LoVo (cell line): ENCODE measurements at places on chromosomes 1 and 21.

DNA sequence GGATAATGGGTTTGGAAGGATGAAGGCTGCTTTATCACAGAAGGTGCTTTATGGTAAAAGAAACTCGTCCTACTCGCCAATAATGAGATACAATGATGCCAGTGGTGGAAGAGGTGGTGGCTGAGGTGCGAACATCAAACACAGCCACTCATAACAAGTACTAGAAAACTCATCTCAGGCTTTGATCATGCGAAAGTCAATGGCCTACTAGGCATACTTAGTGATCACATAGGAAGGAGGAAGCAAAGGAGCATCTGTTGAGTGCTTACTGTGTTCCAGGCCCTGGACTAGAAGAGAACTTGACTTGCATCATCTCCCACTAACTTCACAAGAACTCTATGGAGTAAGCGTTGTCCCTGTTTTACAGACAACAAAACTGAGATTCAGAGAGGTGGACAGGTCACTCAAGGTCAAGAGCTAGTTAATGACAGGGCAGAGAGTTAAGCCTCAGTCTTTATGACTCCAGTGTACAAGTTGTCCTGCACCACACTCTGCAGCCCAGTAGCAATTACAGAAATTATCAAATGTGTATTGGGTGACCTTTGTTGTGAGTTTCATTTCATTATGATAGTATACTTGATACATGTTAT is 33.6 kb downstream of the RUNX1 start:
- DNase-seq, result no peak

GRCh38 chr1:230281556-230281955 is 144.6 kb downstream of the PGBD5 start:
- no peak for DNase-seq

DNA sequence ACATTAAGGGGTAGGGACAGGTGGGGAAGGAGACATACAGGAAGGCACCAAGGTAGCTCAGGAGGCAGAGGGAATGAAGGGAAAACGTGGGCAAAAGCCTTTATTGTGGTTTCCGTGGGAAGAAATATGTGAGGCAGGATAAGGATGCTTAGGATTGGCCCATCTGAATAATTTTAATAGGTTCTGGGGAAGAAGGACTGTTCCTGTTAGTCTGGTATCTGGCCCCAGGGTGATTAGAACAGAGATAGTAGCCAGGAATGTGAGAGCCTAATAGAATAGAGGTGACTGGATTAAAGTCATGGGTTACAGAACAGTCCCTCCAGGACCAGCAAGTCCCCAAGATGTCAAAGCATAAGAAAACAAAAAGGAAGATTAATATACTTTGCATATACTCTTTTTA is 545.2 kb upstream of the CAMK1G start:
- DNase-seq, result no peak

- no peak for DNase-seq
Measured at GRCh38 chr1:232551386-232551785, 78.5 kb downstream of the SIPA1L2 start.

GRCh38 chr1:48602349-48602748 is 130.3 kb upstream of the SPATA6 start:
- no peak for DNase-seq

- peak; percentile 63 for DNase-seq
Measured at GRCh38 chr1:224211206-224211962, 28.3 kb downstream of the DEGS1 start.

DNA sequence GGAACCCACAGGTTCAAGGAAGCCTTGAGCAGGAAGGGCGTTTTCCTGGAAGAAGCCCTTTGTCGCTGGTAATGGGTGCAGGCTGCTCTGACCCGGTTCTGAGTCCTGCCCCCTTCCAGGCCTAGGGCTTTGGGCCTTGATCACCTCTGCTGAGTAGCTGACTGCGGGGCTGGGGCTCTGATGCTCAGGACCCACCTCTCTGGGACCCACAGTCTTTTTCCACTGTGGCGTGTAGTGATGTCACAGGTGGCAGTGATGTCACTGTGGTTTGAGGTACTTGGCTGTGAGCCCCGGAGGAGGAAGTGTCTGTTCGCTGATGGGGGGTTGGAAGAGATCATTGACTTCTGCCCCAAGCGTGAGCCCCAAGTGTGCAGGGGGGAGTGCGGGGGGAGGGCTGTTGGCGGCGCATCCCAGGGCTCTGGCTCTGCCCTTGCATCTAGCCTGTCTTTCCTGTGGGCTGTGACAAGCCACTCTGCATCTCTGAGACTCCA is 6.9 kb downstream of the TNFRSF1B start:
- DNase-seq, result no peak

- peak; percentile 18 for DNase-seq
Measured at GRCh38 chr1:213988507-213989001, 781 bp downstream of the PROX1 start.

DNA sequence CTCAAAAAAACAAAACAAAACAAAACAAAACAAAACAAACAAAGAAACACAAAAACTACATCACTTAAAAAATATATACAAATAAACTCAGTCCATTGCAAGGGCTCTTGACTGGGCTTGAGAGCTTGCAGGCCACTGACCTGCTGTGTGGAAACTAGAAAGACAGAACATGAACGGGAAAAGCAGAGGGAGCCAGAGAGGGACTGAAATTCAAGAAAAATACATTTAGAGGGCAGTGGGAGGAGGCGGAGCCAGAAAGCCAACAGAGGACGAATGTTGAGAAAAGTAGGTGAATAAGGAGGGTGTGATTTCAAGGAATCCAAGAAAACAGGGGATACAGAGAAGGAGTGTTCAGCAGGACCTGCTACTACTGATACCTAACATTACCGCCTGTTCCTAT is 41.4 kb upstream of the PLA2G2C start:
- no peak for DNase-seq

- DNase-seq, result no peak
Measured at GRCh38 chr1:179156026-179156425, 73.5 kb downstream of the ABL2 start.

DNA sequence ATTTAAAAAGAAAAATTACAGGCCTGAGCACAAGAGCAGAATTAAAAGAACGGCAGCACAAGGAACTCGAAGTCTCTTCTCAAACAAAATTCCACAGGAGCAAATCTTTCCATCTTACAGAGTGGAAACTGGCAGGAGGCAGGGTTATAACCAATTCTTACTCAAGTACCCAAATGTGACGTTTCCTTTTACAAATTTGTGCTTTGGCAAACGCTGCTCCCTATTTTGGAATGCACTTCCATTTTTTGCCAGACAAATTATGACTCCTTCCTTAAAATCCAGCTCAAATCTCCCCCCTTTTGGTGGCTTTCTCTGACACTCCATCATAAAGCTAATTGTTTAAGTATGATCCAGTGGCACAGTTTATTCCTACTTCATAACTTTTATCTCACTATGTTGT is 7.8 kb downstream of the ERI3 start:
- DNase-seq, result no peak

- no peak for DNase-seq
Measured at GRCh38 chr1:197987294-197987693, 70.1 kb downstream of the LHX9 start.

DNA sequence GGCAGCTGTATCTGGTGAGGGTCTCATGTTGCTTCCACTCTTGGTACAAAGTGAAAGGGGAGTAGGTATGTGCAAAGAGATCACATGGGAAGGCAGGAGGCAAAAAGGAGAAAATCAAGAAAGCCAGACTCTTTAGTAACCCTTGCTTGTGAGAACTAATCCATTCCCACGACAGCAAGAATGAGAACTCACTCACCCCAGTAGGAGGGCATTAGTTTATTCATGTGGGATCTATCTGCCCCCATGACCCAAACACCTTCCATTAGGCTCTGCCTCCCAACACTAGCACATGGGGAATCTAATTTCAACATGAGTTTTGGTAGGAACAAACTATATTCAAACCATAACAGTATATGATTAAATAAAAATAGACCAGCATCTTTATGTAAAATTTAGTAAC is 57.6 kb downstream of the ZNHIT6 start:
- DNase-seq, result no peak

DNA sequence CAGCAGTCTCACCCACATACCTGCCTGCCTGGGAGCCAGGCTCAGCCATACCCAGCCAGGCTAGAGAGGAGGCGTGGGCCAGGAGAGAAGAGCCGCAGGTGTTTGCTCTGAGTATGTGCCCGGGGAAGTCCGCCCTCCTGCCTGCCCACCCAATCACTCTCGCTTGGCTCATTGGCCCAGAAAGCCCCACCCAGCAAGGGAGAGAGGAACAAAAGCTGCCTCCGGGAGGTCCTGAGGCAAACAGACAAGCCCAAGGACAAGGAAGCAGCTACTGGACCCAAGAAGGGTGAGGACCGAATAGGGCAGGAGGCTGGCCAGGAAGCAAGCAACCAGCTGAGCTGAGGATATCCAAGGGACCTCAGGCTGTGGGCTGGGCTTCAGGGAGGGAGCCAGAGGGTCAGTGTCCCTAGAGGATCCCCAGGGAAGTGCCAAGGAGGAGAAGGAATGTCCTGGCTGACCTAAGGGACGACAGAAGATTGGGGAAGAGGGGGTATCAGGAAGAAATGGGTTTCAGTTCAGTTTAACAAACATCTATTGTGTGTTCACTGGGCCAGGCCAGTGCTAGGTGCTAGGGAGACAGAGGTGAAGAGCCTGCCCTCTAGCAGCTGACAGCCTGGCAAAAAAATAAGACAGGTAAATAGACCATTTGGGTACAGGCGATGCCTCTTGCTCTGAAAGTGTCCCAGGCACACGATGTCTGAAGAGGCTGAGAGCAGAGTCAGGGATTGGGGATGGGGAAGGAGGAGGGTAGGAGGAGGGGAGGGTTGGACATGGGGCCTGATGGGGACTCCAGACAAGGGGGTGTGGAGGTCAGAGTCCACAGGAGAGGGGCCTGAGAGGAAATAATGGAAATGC is at the start of gene GJB4:
TSS of gene GJB4 (plus strand) at position 238 of the 855 bp plus-strand sequence. CDS start 1,515 bp downstream, outside the sequence.
- DNase-seq, result peak; percentile 82
